Activated naive CD4-positive, alpha-beta T cell treated with anti-CD3 and anti-CD28 coated beads, Interleukin-2, amount 50 U/mL, for 72 hours (primary cell): ENCODE measurements at places on chromosomes 2 and 18. TPM values are rescaled to one million over a fixed set of nuclear protein-coding genes. Genes with fewer than 3 reads are reported as not detected.

IL1A gene
- 2.0 TPM for total RNA-seq

DAPL1 gene
- total RNA-seq: not detected

SIGLEC15 gene
- total RNA-seq: not detected

PRSS56 gene
- not detected for total RNA-seq

HEATR5B gene
- total RNA-seq: 17.1 TPM

HOXD8 gene
- not detected for total RNA-seq

SERPINB13 gene
- not detected for total RNA-seq

COLEC12 gene
- total RNA-seq: not detected

CCDC150 gene
- 23.3 TPM for total RNA-seq

SMAD2 gene
- total RNA-seq: 146 TPM

COBLL1 gene
- 0.18 TPM for total RNA-seq

REG3G gene
- not detected for total RNA-seq

SLC14A1 gene
- total RNA-seq: 0.14 TPM

CAPN10 gene
- total RNA-seq: 39.0 TPM

ASXL3 gene
- not detected for total RNA-seq

EGR4 gene
- not detected for total RNA-seq

SDC1 gene
- 0.41 TPM for total RNA-seq

LAMA1 gene
- total RNA-seq: not detected

FBXO15 gene
- total RNA-seq: 1.2 TPM

POTEC gene
- not detected for total RNA-seq

CTAGE1 gene
- total RNA-seq: not detected

RGPD4 gene
- not detected for total RNA-seq

TRIM43 gene
- total RNA-seq: not detected

TSPYL6 gene
- total RNA-seq: not detected

ABCG8 gene
- total RNA-seq: not detected

RNF125 gene
- 13.8 TPM for total RNA-seq

ZSWIM2 gene
- total RNA-seq: not detected

ALLC gene
- total RNA-seq: not detected

DHX57 gene
- total RNA-seq: 14.4 TPM

NEURL3 gene
- total RNA-seq: 0.14 TPM

CXCR4 gene
- 104 TPM for total RNA-seq

VAPA gene
- 201 TPM for total RNA-seq

NEMP2 gene
- 19.4 TPM for total RNA-seq
